ENCODE measurements at places on chromosomes 1 and 21.

GRCh38 chr1:247296599-247297180, 35.0 kb downstream of the ZNF496 start:
- no peak for DNase-seq

DNA sequence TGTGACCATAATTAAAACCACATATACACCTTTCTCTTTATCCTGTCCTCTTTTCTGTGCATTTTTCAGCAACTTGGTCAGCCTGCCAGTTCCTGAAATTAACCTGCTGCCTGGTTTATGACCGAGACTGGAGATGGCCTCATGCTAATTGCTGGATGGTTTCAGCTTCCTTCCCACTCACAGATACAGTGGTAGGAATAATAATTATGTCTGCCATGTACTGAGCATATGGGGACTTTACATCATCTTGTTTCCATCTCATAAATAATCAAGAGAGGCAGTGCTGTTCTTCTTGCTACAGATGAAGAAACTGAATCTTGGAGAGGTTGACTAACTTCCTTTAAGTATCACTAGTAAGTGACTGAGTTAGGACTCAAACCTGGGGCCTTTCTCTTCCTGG, 148.2 kb downstream of the NOS1AP start:
- no peak for DNase-seq

- no peak for DNase-seq
Measured at GRCh38 chr1:53938136-53938830, 7.2 kb downstream of the IFT25 start.

- no peak for DNase-seq
Measured at GRCh38 chr1:90879281-90879680, 142.6 kb downstream of the ZNF644 start.

GRCh38 chr1:212218911-212219310, 66.3 kb upstream of the PPP2R5A start:
- no peak for DNase-seq

- DNase-seq = no peak
Measured at GRCh38 chr1:209673631-209674417, 1.4 kb upstream of the G0S2 start.

DNA sequence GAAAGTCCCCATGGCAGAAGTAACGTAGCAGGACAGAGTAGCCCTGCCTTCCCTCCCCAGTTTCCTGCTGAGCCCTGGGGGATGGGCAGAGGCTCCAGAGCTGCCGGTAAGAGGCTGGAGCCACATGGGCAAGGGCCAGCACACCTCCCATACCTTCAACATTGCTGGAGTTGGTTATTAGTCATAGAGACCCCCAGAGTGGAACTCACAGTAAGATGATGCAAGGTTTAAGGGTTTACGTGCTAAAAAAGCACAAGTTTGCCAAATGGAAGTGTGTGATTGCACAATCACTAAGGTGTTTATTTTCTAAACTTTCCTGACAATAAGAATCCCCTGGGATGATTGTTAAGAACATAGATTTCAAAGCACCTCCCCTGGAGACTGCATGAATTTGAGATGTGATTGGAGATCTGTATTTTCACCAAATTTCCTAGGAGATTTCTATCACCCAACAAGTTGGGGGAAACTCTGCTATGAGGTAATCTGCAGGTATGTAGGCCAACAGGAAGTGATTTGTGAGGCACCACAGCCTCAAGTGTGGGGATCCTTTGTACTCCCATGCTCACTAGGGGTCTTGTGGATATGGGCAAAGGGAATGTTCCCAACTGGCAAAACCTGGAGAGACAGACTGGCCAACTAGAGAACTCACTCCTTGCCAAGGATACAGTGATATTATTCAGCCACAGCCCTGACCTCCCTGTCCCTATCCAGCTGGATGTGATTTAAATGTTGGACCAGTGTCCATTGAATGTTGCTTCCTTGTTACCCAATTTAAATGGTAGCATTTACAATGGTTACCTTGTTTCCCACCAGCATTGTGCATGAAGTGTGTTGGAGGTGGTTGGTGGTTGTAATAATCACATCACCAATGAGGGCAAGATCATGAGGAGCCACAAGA, 37.1 kb upstream of the CSF1 start:
- no peak for DNase-seq

DNA sequence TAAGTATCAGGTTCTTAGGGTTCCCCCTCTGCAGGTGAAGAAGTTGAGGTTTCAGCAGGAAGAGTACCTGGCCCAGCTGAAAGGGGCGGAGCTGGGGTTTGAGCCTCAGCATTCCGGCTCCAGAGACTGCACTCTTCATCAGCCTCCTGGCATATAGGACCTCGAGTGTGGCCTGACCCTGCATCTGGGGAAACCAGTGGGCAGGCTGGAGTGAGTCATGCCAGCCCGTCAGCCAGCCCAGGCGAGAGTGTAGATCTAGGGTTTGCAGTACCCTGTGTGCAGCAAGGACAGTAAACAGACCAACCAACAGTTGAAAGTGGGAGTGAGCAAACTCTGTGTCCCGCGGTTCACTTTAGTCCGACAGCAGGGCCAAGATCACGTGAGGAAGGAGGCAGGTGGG, 14.1 kb downstream of the MFSD2A start:
- DNase-seq = no peak

DNA sequence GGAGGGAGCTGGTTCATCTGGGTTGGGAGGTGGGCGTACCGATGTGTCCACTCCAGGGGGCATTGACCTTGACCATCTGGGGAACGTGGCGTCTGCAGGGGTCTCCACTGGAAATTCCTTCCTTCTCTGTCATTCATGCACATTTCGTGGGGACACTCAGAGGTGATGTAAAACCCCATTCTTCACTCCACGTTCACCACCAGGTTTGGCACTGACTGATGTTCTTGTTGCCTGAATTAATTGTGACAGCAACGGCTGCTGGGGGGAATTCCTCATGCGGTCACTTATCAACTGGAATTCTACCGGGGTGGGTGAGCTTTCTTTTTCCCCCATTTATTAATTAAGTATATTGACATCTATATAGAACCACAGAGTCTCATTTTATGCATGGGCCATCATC, 18.1 kb upstream of the POFUT2 start:
- no peak for DNase-seq

- DNase-seq = no peak
Measured at GRCh38 chr1:167263344-167263743, 42.7 kb downstream of the POU2F1 start.

DNA sequence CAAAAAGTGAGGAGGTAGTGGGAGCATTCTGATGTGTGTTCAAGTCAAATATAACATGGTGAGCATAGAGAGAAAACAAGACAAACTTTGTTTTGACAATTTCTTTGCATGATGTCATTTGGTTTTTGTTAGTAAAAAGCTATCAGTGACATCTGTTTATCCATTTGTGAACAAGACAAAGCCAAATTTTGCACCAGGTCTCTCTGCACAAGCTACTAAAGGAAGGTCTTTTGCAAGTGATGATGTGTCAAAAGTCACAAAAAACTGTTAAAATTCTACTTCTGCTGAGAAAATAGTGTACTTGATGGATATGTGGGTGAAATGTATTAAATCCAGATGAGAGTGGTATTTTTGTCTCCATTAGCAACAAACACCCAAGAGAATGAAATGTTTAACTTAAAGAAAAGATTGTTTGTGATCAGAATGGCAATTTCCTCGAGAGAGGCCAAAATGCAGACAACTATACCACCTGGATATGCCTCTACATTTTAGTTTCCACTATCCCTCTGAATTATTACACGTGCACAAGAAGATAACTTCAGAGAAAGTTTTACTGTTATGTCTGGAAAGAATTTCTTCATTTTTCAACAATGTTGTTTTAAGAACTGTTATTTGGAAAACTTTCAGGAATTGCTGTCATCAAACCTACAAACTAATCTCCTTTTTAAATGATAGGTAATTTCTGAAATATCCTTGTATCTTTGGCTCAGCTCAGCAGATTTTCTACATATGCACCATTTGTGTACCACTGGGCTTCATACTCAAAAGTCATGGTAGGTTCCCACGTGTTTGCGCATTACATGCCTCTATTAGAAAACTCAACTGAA, 807.4 kb upstream of the ADGRL2 start:
- no peak for DNase-seq

- DNase-seq = no peak
Measured at GRCh38 chr1:53576381-53576801, 117.2 kb downstream of the DMRTB1 start.

GRCh38 chr1:54721719-54722118, 6.1 kb downstream of the TTC4 start:
- no peak for DNase-seq

GRCh38 chr1:119097380-119097779, 43.1 kb downstream of the WARS2 start:
- no peak for DNase-seq

GRCh38 chr1:99751877-99752504, 14.4 kb downstream of the FRRS1 start:
- DNase-seq = no peak

DNA sequence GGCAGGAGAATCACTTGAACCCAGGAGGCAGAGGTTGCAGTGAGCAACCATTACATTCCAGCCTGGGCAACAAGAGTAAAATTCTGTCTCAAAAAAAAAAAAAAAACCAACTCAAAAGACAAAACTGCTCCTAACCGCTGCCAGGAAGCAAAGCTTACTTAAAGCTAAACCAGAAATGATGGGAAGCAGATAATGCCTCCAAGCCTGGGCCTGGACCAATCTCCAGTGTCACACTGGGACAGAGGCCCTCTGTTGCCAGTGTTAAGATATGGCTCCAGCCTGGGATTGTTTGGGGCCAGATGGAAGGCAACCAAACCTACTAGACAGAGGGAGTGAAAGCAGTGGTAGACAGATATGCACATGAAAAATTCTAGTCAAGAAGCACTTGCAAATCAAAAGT, 36.9 kb downstream of the NSL1 start:
- no peak for DNase-seq

GRCh38 chr1:183640193-183640592, 4.6 kb upstream of the ARPC5 start:
- DNase-seq = no peak

DNA sequence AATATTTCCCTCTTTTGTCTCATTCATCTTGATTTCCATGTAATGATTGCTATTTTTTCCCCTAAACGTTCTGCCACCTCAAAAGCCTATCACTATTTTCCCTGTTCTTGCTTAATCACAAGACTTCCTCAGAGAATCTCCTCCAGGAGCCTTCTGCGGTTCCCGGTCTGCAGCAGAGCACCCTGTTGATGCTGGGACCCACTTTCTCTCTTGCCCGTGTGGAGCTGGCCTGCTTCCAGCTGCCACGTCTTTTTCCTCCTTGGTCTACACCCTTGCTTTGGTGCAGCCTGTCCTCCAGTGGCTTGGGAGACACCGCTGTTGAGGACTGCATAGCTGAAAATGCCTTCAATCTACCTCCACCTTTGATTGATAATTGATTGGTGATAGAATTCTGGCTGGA, 70.0 kb upstream of the COA6 start:
- no peak for DNase-seq

DNA sequence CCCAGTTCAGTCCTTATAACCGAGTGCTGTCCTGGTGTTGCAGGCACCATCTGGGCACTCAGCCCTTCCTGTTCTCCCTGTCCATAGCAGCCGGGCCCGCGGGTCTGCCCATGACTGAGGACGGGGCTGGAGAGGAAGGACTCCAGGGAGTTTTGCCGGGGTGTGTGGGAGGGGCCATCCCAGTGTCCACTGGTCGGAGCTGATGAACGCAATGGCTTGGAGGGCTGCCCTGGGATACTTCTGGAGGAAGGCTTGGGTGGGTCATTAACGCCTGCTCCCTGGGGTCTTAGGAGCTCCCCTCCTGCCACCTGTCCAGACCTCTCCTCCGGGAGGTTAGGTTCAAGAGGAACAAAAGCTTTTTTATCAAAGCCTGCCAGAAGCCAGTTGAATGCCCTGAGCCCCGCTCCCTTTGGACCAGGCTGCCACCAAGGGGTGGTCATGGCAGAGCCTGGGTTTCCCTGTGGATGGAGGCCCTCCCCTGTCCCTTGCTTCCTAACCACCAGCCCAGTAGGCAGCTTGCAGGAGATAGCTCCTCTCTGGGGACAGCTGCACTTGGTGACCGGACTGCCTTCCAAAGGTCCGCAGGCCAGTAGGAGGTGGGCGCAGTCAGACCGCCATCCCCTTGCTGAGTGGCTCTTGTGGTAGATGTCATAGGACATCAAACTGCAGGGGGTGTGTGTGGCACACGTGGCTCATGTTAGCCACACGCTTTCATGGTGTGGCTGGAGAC, 61.3 kb downstream of the TRIM11 start:
- DNase-seq = no peak

DNA sequence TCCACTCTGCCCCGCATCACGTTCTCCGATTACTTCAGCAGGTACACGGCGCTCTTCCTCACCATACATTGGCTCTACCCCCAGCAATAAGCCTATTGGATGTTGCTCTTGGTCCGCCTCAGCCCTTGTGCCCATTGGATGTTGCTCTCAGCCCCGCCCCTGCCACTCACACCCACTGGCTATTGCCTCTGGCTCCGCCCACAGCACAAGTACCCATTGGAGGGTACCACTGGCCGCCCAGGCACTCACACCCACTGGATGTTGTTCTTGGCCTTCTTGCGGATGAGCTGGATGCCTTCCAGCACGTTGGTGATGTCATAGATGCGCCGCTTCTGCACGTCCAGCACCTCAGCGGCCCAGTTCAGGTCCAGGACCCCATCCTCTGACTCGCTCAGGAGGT, 9.4 kb downstream of the E2F2 start:
- DNase-seq = no peak

GRCh38 chr1:14611792-14612191, 13.3 kb downstream of the KAZN start:
- DNase-seq = no peak

DNA sequence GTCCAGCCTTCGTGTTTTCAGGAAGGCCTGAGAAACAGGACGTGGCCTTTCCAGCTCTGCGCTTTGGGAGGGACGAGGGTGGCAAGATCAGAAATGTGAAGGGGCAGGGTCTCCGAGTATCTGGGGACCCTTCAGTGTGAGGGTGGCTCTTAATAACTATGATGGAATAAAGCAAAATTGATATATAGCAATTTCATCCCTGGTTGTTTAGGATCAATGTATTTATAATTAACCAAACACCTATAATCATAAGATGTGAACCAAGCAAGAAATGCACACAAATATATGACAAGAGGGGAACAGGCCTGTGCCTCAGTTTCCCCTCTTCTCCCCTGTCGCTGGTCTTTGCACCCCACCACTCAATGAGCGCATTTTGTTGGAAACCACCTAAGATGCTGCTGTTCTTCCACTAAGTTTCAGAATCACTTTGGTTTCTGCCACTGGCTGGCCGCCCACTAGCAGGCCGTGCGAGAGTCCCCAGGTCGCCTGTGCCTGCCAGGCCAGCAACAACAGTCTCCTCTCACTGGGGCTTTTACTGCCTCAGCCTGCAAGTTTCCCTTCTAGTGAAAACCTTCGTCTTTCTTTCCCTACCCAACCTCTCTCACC, 36.6 kb downstream of the UBASH3A start:
- no peak for DNase-seq

DNA sequence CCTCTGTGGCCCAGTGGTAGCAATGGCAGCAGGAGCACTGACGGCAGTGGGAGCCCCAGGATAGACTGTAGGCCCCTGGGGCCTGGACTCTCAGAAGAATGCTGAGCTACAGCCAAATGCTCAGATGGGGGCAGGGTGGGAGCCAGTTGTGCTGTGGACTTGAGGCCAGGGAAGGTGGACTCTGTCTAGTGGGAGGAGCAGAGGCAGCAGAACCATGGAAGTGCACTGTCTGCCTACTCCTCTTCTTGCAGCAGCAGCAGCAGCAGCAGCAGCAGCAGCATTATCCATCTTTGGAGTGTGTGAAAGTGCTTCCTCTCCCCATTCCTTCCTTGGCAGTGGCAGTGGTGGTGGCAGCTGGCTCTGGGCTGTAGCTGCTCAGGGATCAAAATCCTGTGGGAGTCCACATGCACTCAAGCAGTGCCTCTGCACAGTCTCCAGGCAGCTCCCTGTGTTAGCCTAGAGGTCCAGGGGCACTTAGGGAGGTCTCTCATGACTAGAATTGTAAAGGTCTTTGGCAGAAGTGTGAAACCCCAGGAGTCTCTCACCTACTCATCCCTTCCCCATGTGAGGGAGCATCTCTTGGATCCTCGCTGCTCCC, 917.9 kb upstream of the B3GALT2 start:
- DNase-seq = no peak
